T47D (cell line): ENCODE measurements at places on chromosomes 5 and 9.
A peak's percentile ranks its signal among the peaks of the same experiment; 100 is the strongest.

GRCh38 chr5:92641031-92641962 lies 939.7 kb downstream of the NR2F1-AS1 start:
- peak; percentile 42 for DNase-seq

DNA sequence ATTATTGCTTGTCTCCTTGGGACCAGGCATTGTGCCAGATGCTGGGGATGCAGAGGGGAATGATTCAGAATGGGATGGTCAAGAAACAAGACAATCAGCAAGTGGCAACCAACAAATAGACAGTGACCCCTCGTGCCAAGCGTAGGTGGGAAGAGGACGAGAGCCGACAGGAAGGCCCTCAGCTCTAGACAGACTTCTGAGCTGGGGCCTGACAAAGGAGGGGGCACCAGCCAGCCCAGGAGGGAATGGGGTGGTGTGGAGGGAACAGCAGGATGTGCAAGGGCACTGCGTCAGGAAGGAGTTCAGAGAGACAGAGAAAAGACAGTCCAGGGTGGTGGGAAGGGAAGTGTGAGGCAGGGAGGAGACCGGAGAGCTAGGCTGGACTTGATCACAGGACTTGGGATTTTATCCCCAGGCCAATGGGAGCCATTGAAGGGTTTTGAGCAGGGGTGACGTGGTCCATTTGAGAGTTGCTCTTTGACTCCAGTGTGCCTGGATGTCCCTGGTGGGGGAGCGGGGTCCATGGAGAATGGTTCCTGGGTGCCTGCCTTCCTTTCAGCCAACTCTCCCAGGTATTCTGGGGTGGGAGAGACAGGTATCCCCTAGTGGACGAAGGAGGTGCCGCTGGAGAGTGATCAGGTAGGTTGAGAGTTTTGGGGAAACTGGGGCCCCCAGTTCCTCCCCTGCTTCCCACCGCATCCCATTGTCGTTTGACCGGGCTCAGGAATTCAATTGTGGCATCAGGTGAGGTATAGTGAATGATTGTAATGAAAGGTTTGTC lies 79.3 kb upstream of the ZNF618 start:
- no peak for DNase-seq

DNA sequence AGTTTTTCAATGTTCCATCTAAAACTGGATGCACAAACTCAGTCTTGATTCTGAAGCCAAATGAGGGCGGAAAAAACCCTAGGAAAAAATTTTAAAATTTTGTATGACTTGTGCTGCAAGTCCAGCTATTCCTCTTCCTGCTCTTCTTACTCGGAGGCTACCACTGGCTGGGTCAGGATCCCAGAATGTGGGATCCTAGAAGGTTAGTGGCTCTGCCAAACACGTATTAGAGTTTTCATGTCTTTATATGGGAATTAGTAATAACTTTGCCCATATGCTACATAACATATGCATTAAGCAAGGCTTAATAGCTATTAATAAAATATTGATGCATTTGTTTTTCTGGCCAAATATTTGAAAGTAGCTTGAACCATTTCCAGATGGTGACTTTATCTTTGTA lies 458.3 kb downstream of the AGTPBP1 start:
- no peak for DNase-seq

- no peak for DNase-seq
Measured at GRCh38 chr5:154654486-154655371, 100.4 kb upstream of the LARP1 start.

DNA sequence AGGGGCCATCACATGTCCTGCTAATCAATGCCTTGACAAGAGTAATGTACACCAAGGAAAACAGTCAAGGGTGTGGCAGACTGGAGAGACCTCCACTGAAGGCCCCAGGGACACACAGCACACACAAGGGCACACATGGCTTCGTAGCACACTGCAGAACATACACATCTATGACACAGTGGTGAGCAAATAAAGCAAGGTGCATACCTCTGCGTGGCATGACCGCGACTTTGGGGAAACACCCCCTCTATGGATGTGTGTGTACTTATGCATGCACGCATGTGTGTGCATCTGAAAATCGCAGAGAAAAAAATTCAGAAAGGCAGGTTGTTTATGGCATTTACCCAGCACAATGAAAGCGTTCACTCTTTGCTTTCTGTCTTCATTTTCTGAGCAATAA lies 20.5 kb downstream of the SEMA4D start:
- no peak for DNase-seq

- no peak for DNase-seq
Measured at GRCh38 chr5:76219636-76220035, 136.5 kb downstream of the SV2C start.

- DNase-seq = no peak
Measured at GRCh38 chr5:78009937-78010527, 233.9 kb upstream of the TBCA start.

DNA sequence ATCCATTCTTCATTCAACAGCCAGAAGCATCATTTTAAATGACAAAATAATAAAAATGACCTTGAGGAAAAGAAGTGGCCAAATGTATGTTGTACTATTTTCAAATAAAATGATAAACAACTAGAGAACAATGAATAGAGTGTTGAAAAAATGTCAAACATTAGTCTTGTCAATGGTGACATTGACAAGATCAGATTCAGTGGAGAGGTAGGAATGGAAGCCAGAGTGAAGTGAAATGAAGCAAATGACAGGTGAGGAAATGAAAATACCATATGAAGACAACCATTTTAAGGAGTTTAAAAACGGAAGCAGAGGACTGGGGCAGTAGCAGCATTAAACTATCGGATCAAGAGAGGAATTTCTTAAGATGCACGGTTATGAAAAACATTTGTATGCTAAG lies 38.2 kb upstream of the COX7C start:
- no peak for DNase-seq

- DNase-seq = no peak
Measured at GRCh38 chr5:143386725-143387124, 16.8 kb downstream of the NR3C1 start.

DNA sequence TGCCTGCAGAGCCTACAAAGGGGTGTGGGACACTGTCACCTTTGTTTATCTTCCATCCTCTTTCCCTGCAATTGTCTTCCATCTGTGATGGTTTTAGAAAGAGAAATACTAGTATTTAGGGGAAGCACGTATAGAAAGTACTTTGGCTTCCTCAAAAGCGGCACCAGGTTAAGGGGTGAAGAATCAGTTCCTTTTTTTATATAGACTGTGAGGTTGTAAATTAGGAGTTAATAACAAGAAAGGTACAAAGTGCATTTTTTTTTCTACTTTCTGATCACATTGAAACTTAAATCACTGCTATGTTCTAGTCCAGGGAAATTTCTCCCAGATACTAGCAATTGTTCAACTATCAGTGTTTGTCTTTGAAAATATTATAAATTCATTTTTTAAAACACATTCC lies 219.3 kb downstream of the CEMIP2 start:
- DNase-seq = no peak

DNA sequence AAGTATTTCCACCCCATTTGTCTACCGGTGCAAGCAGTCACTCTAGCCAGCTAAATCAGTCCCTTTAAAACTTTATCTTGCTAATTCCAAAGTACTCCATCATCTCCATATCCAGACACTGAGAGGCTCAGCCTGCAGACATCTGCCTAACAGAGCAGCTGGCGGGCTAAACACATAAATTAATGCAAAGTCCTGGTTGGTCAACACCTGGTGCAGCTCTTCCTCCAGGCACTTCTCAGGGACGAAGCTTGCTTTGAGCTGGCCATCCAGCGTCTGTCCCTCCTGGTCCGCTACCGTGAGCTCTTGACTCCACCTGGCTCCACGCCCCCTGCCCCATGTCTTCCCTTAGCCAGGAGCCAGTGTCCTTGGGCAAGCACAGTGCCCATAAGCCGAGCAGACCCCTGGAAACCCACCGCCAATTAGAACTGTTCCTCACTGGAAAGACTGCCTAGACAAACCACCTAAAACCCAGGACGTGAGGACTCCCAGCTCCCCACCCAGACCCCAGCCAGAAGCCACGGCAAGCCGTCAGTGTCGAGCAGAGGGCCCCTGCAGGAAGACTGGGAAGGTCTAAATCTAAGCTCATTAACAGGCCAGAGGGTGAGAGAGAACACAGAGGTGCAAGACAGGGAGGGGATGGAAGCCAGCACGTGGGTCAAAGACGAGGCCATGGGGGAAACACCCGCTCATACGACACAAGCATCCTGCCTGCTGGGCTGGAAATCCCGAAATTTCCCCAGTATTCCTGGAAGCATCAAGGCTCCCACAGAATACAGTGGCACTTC lies 120.0 kb downstream of the COL23A1 start:
- DNase-seq = no peak

GRCh38 chr5:82225525-82226172 lies 52.5 kb downstream of the RPS23 start:
- peak; percentile 79 for DNase-seq

DNA sequence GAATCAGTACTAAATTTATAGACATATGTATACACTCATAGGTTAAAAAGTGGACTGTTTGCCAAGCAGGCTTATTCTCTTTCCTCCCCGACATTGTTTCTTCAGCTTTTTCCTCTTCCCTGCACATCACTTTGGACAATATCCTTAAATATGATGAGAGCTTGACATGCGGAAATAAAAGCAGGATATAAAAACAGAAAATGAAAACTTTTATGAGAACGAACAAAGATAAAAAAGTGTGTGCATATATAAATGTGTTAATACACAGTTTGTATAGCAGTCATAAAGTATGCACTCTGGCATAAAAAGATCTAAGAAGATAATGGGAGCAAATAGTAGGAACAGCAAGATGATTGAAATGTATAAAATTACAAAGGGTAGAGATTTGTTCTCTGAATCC lies 86.4 kb upstream of the IFNE start:
- DNase-seq = no peak
